ENCODE measurements at places on chromosomes 12 and 14.

- DNase-seq = peak; percentile 25
Observed at GRCh38 chr12:101297661-101298060, 17.8 kb downstream of the UTP20 start.

GRCh38 chr14:60865378-60866127 is 115.3 kb downstream of the TRMT5 start:
- no peak for DNase-seq

DNA sequence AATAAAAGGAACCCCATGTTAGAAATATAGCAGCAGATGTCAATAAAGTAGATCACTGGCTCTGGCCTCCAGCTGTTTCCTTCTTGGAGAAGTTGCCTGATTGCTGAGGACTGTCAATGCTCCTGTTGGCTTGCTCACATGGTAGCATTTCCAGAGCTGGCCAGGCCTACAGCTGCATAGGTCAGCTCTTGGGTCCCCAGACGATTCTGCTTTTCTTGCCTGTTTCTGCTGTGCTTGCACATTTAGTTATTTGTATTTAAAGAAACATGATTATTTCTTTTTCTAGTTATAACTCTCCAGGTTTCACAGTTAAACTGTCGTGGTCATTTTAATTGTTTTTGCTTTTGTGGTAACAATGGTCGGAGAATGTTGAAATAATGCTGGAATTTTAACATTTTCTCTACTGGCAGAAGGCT is 7.2 kb downstream of the NAV3 start:
- no peak for DNase-seq

DNA sequence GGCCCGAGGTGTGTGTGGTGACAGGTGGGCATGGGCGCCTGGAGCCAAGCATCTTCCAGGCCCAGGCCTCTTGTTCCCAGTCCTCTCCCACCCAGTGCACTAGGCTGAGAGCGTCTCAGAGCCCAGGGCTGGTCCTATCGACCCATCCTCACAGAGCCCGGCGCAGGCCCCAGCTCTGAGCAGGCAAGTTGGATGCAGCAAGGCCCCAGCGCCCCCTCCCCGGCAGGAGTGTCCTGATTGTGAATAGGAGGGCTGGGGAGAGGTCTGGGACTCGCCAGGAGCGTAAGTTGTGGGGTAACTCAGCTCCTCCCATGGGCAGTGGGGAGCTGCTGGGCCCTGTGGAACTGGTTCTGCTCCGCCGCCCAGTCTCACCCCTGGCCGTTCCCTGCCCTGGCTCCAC is 26.3 kb downstream of the CALM1 start:
- DNase-seq = no peak

GRCh38 chr12:124115976-124116690 is 143.1 kb downstream of the ZNF664 start:
- DNase-seq = no peak

GRCh38 chr12:131946757-131947156 is 3.0 kb upstream of the EP400 start:
- DNase-seq = no peak

DNA sequence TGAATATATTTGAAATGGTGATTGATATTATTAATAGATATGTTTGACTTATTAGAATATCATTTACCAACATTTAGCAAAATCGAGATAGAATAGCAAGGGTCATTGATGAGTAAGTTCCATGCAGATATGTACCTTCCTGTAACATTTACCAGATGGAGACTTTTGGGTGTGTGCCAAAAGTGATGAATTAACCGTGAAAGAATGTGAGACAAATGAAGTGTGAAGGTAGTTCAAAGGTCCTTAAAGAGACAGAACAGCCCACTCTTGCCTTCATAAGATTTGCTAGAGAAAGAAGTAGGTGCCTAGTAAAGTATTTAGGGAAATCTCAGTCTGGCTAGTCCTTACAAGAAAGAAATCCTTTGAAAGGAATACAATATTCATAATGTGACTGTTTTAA is 45.5 kb downstream of the FGD4 start:
- DNase-seq = peak; percentile 85

GRCh38 chr14:104545151-104545941 is 34.2 kb upstream of the C14orf180 start:
- DNase-seq = no peak

DNA sequence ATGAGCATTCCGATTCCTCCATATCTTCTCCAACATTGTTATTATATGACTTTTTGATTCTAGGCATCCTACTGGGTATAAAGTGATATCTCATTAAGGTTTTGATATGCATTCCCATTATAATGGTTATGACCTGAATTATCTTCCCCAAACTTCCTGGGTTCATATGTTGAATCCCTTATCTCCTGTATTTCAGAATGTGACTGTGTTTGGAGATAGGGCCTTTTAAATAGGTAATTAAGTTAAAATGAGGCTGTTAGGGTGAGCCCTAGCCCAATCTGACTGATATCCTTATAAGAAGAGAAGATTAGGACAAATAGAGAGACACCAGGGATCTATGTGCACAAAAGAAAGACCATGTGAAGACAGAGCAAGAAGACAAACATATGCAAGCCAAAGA is 96.9 kb upstream of the PMCH start:
- no peak for DNase-seq

DNA sequence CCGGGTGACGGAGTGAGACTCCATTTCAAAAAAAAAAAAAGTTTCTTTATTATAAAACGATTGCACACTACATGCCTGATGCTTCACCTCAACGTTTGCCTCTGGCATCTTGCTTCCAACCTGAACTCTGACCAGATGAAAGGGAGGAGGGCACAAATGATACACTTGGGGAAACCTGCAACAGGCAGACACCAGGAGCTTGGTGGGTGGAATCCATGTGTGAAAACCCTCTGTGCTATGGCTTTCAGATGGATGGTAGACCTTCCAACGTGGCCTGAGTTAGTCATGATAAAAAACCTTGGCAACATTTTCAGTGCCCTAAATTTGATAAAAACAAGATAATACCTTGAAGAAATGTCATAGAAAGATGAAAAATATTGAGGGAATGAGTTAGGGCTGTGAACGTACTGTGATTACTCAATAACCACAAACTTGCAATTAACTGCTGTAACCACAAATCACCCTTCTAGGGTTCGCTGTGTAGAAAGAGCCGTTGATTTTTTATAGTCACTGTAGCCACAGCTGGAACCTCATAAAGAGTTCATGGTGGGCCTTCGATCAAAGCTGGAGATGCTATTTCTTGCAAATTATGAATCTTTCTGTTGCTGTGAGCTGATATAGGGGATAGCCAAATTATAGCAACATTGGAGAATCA is 26.1 kb upstream of the GZMB start:
- DNase-seq = no peak

GRCh38 chr14:104682107-104682593 is 7.3 kb upstream of the INF2 start:
- no peak for DNase-seq

DNA sequence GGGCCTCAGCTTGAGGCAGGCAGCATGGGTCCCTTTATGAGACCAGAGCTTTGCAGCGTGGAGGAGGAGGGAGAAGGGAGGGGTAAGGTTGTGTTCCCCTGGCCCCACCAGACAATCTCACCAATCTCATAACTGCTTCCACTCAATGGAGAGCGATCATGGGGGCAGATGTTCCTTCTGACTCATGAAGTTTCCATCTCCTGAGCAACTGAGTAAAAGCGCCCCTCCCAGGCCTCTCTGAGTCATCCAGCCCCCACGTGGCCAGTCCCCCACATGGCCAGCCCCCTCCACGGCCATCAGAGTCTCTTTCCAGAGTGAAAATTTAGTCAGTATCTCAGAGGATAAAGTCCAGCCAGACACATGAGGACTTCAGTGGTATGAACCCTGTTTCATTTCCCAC is 39.2 kb upstream of the PLXNC1 start:
- peak; percentile 81 for DNase-seq

DNA sequence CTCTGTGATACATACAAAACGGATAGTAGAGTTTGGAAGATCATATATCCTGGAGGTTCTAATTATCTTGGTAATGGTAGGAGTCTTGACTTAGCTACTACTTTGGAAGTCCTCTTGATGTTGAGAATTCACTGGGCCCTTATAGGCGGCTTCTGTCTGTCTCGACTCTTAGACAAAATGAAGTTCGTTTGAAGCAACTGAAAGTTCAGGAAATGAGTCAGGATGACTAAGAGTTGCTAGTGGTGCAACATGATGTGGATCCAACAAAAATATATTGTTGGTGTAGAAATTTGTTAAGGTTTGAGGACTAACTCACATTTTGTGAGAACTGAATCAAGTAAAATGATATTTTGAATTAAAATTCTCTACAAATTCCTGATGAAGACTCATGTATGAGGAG is 272.7 kb downstream of the AEBP2 start:
- peak; percentile 91 for DNase-seq

- no peak for DNase-seq
Observed at GRCh38 chr14:89108608-89109007, 284.2 kb downstream of the TTC8 start.

DNA sequence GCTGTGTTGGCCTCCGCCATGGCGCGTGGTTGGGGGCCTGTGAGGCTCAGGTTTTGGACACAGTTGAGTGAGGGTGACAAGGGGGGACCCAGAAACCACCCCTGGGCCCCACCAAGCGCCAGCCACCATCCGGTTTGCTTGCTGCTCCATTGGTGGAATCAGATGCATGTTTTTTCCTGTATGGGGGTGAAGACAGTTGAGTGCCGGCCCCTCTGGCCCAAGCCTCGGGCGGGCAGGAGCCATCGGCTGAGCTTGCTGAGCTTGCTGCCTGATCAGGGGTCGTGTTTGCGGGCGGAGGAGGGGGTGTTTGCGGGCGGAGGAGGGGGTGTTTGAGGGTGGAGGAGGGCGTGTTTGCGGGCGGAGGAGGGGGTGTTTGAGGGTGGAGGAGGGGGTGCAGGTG is 6.4 kb downstream of the PGAM5 start:
- DNase-seq = no peak

DNA sequence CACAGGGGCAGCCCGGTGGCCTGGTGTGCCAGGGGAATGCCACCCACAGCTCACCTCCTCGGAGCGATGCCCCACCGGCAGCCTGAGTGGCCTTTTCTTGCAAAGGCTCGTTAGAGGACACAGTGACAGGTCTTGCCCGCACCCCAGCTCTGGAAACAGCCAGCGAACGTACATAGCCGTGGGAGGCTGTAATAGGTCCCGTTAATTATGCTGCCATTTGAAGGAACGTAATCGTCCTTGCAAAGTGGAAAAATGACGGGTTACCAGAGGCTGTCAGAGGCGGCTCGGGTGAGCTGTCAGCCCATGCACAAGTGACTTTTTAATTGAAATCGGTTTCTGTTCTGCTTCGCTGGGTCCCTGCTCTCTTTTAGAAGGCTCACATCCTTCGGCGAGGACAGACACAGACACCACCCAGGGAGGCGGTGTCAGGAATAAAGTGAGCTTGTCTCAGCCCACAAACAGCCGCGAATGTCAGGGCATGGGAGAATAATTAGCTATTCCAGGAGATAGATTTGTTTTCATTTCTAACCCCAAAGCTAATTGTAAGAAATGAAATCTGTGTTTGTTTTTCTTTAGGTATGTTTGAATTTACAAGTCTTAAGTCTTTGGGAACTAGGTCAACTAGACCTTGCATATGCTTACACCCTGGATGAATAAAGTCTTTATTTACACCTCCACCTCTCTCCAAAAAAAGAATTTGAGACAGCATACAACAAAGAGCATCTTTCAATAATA is 77.2 kb upstream of the RFLNA start:
- no peak for DNase-seq

DNA sequence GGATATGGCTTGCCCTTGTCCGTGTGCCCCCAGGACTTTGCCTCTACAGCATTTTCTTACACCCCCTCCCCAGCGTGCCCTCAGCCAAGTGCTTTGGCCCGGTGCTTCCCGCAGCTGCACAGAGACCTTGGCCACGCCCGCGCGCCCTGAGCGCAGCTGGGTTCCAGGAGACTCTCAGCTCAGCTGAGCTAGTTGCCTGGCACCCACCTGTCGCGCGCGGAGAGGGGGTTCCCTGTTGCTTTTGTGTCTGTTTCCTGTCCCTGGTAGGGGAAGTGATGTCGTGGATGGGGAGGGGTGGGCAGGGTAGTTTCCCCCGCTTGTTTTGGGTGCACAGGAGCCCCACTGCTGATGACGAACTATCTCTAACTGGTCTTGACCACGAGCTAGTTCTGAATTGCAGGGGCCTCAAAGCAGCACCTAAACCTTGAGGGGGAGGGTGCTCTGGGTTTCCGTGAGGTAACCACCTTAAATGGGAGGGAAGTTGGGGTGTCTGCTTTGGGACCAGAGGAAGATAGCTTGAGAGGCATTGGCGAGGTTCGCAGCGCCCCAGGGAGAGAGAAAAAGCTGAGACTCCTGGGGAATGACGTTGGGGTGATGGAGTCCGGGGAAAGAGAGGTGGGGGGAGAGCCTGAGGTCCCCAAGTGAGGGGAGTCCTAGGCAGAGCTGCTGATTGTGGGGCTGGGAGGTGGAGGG is 1.5 kb downstream of the DIO3 start:
- no peak for DNase-seq
